ENCODE measurements at places on chromosomes 5 and 9.
A peak's percentile ranks its signal among the peaks of the same experiment; 100 is the strongest.

GRCh38 chr9:134547161-134548100 lies 94.2 kb upstream of the COL5A1 start:
- no peak for DNase-seq

DNA sequence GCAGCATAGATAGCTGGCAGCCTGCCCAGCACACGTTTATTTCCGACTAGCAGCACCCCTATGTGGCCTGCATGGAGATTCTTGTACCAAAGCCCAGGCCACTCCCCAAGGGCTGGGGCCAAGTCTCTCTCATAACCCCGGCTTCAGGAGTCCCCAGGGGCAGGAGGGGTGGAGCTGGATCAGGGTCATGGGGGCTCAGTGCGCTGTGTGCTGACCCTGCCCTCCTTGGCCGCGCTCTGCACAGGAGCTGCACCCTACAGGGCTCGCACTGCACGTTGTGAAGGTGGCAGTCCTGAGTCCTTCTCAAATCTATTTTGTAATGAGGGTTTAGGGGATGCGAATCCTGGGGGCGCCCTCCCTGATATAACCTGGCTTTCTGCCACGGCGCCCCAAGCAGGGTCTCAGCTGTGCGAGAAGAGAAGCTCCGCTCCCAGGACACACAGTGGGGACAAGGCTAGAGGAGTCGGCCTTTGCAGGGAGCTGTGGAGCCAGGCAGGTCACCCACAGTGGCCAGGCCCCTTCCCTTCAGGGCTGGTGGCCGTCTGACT lies 28.6 kb downstream of the NKD2 start:
- no peak for DNase-seq

DNA sequence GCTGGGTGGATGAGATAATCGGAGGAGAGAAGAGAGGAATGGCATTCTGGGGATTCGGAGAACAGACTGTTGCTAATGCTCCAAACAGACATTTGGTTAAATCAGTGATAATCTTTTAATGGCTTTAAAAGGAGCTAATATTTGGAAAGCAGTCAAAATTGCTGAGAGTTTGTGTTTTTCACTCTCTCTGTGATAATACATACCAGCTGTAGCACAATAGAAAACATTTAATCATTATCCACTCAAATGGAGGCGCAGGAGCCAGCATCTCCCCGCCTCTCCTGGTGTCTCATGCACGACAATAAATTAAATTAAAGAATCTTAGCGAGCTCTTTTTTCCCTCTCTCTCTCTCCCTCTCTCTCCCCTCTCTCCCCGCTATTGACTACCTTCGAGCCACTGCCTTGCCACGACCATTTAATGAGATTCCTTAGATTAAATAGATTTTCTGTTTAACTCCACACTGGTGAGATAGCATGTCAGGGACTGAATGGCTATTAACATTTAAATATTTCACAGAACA lies 268.6 kb upstream of the MVB12B start:
- DNase-seq = no peak

- DNase-seq = no peak
These were observed 391 bp downstream of the RALGDS start for GRCh38 chr9:133120501-133121197.

DNA sequence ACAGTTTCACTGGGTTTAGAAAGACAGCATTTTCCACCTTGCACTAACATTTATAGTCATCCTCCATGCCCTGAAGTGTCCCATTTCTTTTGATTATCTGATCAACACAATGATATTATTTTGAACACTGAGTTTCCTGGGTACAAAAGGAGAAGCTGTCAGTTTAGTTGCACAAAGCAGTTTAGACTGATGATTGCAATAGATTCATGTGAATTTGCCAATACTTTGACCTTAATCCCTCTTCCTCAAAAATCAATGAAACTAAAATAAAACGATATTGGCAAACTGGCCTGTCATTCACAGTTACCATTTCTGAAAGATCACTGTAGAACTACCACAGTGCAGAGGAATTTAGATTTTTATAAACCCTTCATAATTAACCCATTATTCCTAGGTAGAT lies 34.2 kb upstream of the RASGRF2 start:
- DNase-seq = no peak

- peak; percentile 70 for DNase-seq
These were observed 482.9 kb downstream of the AGTPBP1 start for GRCh38 chr9:85258823-85259370.

GRCh38 chr5:95130941-95131340 lies 154.0 kb downstream of the MCTP1 start:
- DNase-seq = no peak

- DNase-seq = no peak
These were observed 72.2 kb downstream of the ADAMTS2 start for GRCh38 chr5:179273073-179273435.
